ENCODE measurements at places on chromosomes 11 and 22. TPM values are rescaled to one million over a fixed set of nuclear protein-coding genes. Genes with fewer than 3 reads are reported as not detected.

The EXPH5 gene
- 3.7 TPM for total RNA-seq

The OR8K1 gene
- total RNA-seq: not detected

The C22orf31 gene
- total RNA-seq: not detected

- H3K4me3 ChIP-seq: no peak overlapping the region
- H3K4me1 ChIP-seq: no peaks in the 10 kb centered on the region
- no peaks in the 10 kb centered on the region for H3K27me3 ChIP-seq
- peaks cover 2% of the 10 kb centered on the region for H3K36me3 ChIP-seq
These were observed 16.5 kb upstream of the LGR4 start for GRCh38 chr11:27489092-27489491.

The C22orf23 gene
- total RNA-seq: not detected

DNA sequence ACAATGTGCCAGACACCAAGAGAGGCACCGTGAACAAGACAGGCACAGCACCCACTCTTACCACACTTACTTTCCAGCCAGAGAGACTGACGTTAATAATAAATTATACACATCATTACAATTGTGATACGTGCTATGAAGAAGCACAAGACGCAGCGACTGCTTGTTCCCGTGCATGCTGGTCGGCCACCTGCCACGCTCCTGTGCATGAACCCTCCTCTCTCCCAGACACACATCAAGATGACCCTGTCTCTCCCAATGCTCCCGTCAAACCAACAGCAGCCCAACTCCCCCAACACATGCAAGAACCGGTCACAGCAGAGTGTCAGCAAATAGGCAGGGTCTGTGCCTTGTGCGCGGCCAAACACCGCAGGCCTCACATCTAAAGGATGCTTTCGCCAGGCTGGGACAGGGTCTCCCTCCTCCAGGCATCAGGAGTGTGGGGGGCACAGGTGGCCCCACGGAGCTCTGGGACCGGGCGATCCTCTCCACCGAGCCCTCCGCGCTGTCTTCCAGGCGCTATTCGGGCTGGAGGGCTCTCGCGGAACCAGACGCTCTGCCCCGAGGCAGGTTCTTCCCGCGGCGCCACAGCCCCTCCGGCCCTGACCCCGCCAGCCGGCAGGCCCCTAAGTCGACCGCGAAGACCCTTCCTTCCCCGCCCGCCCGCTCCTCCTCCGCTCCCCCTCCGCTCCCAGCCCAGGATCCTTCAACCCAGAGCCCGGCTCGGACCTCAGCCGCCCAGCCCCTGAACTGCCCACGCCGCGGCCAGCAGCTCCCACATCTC lies 533 bp downstream of the SERGEF start:
- H3K4me1 ChIP-seq: peaks cover 27% of the 10 kb centered on the region
- H3K36me3 ChIP-seq: no peaks in the 10 kb centered on the region
- H3K27ac ChIP-seq: peak overlapping the region; percentile 82
- DNase-seq: no peak
- H3K4me3 ChIP-seq: peak overlapping the region; percentile 97
- H3K27me3 ChIP-seq: no peaks in the 10 kb centered on the region

DNA sequence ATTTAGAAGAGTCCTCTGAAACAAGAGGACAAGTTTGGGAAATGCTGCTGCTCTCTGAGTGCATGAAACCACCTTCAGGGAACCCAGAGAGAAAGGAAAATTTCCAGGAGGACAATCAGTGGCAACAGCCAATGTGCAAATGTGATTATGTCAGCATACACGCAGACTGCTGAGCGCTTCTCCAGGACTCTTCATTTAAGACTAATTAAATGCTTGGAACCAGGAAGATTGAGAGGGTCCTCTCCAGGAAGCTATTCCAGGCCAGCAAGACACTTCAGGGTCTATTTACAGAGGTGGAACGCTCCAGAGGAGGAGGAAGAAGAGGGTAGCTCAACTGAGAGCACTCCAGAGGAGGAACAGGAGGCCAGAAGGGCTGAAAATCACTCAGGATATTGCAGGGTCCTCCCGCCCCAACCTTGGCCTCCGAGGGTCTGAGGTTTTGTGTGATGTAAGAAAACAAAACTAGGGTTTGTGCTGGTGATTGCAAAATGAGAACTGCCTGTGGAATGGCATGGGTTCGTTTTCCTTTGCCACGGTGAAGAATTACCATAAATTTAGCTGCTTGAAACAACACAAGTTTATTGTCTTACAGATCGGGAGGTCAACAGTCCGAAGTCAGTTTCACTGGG lies 14.1 kb upstream of the HTR3A start:
- H3K36me3 ChIP-seq: no peaks in the 10 kb centered on the region
- no peaks in the 10 kb centered on the region for H3K4me1 ChIP-seq
- H3K4me3 ChIP-seq: no peak overlapping the region
- DNase-seq: no peak
- no peak overlapping the region for H3K27ac ChIP-seq

The PNPLA3 gene
- not detected for total RNA-seq

DNA sequence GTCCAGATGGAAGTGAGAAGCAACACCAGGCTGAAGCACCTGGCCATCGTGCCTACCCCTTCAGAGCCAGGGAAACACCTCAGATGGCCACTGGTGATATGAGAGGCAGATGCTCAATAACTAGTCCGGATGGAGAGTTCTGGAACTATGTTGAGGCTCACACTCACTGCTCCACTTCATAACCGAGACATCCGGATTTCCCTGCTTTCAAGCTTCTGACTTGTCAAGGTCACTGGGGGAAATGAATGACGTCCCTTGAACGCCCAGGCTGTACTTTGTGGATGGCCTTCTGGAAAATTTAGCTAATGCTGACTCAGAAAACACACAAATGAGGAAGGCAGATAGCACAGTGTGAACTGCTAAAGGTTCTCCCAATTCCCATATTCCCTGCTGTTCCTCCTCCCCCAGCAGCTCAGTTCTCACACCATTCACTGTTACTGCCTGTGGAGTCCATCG lies at the start of gene LYVE1:
LYVE1 (minus strand) TSS at position 180 of the 456 bp plus-strand sequence; CDS start at position 47, 133 bp downstream.
- no peaks in the 10 kb centered on the region for H3K4me1 ChIP-seq
- no peak for DNase-seq
- no peak within 1 kb of the TSS for H3K27ac ChIP-seq
- no peak within 1 kb of the TSS for H3K4me3 ChIP-seq
- H3K36me3 ChIP-seq: no peaks in the 10 kb centered on the region
- peaks cover 16% of the 10 kb centered on the region for H3K27me3 ChIP-seq

The FOLR1 gene
- total RNA-seq: not detected

GRCh38 chr11:70141486-70142220 lies 61.4 kb upstream of the FADD start:
- peaks cover 40% of the 10 kb centered on the region for H3K27me3 ChIP-seq
- H3K36me3 ChIP-seq: no peaks in the 10 kb centered on the region
- no peaks in the 10 kb centered on the region for H3K4me1 ChIP-seq

DNA sequence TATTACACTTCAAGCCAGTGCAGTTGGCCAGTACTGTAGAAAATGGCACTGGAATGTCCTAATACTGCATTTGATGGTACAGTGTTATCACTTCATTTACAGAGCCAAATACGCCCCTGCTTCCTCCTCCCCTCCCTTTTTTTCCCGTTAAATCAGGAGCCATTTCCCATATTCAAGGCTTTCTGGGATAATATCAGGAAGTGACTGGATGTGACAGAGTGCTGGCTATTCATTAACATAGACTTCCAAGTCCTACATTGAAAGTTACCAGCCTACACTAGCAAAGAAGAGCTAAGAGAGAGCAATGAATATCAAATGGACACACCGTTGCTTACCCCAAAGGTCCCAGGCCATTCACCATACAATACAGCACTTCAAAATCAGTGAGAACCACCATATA lies 32.1 kb upstream of the ABCC8 start:
- peaks cover 40% of the 10 kb centered on the region for H3K27me3 ChIP-seq
- no peak overlapping the region for H3K27ac ChIP-seq
- H3K4me3 ChIP-seq: no peak overlapping the region
- H3K4me1 ChIP-seq: peaks cover 8% of the 10 kb centered on the region

The METTL15 gene
- total RNA-seq: 16.1 TPM

DNA sequence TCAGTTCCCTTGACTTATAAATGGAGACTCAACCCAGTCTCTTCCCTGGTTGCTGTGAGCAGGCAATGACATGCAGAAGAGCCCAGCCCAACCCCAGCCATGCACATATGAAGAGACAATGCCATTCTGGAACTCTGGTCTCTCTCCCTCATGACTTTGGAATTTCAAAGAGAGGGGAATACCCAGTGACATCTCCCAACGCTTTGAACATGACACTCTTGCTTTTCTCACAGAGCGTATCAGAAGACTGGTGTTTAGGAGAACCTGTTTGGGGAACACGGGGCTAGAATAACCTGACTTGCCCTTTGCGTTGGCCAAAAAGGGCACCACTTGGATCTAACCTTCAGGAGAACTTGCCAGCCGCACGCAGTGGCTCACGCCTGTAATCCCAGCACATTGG lies 12.9 kb downstream of the RANGAP1 start:
- no peak for DNase-seq
- H3K4me3 ChIP-seq: no peak overlapping the region
- no peak overlapping the region for H3K27ac ChIP-seq
- peaks cover 2% of the 10 kb centered on the region for H3K4me1 ChIP-seq
- no peaks in the 10 kb centered on the region for H3K27me3 ChIP-seq
- H3K36me3 ChIP-seq: peaks cover 34% of the 10 kb centered on the region

The IFTAP gene
- total RNA-seq: 1.6 TPM

The MIAT gene
- 229 TPM for total RNA-seq

- H3K4me1 ChIP-seq: no peaks in the 10 kb centered on the region
- peaks cover 14% of the 10 kb centered on the region for H3K27me3 ChIP-seq
- no peaks in the 10 kb centered on the region for H3K36me3 ChIP-seq
- no peak overlapping the region for H3K4me3 ChIP-seq
These were observed 97.0 kb upstream of the DRD2 start for GRCh38 chr11:113572136-113572735.

The NAALADL1 gene
- 19.8 TPM for total RNA-seq

Data from activated naive CD8-positive, alpha-beta T cell treated with anti-CD3 and anti-CD28 coated beads, Interleukin-2, amount 10 ng/mL, durations not matched to agents 7 days and 5 days (primary cell).